Smooth muscle cell of the umbilical artery (primary cell): ENCODE measurements at places on chromosomes 11 and 22. TPM values are rescaled to one million over a fixed set of nuclear protein-coding genes. Genes with fewer than 3 reads are reported as not detected.

Gene SAA1
- not detected in 2 replicates for total RNA-seq

Gene C11orf97
- not detected in 2 replicates for total RNA-seq

Gene LRRC75B
- total RNA-seq: 5.6 and 7.1 TPM in 2 replicates

Gene OR8K1
- total RNA-seq: not detected in 2 replicates

Gene PTPRCAP
- 0.42 TPM in 1 of 2 replicates, not detected in the other for total RNA-seq

Gene MAJIN
- under 0.01 TPM in 1 of 2 replicates, not detected in the other for total RNA-seq

Gene NADSYN1
- 100 and 121 TPM in 2 replicates for total RNA-seq

Gene PYGM
- total RNA-seq: 0.60 and 1.2 TPM in 2 replicates

Gene CRACR2B
- total RNA-seq: 0.30 and 1.2 TPM in 2 replicates

Gene SMC1B
- total RNA-seq: not detected in 2 replicates

Gene USP2
- 0.88 TPM in 1 of 2 replicates, not detected in the other for total RNA-seq

Gene SCN4B
- under 0.01 and 0.09 TPM in 2 replicates for total RNA-seq

Gene LDLRAD3
- 3.3 and 3.6 TPM in 2 replicates for total RNA-seq

Gene CRY2
- 13.4 and 15.6 TPM in 2 replicates for total RNA-seq

Gene MUC5AC
- not detected in 2 replicates for total RNA-seq

Gene F2
- not detected in 2 replicates for total RNA-seq

Gene CRKL
- total RNA-seq: 43.4 and 48.3 TPM in 2 replicates

Gene KDM4E
- not detected in 2 replicates for total RNA-seq

Gene NXPE2
- total RNA-seq: 0.09 and 0.30 TPM in 2 replicates

Gene TRPM5
- not detected in 2 replicates for total RNA-seq

Gene CCDC15
- total RNA-seq: 0.30 and 1.9 TPM in 2 replicates

Gene HEPHL1
- under 0.01 and 0.09 TPM in 2 replicates for total RNA-seq

Gene DTX4
- total RNA-seq: 1.8 and 2.7 TPM in 2 replicates

Gene DNAJB13
- not detected in 2 replicates for total RNA-seq

Gene DEFB131B
- not detected in 2 replicates for total RNA-seq

Gene ART1
- total RNA-seq: not detected in 2 replicates

Gene SMTN
- 99.5 and 222 TPM in 2 replicates for total RNA-seq

Gene C11orf16
- not detected in 2 replicates for total RNA-seq

Gene SYT9
- total RNA-seq: under 0.01 and 0.05 TPM in 2 replicates

Gene MYEOV
- 2.9 TPM in 1 of 2 replicates, not detected in the other for total RNA-seq

Gene COMMD9
- 22.0 and 25.1 TPM in 2 replicates for total RNA-seq

Gene PKDREJ
- under 0.01 TPM in 1 of 2 replicates, not detected in the other for total RNA-seq

Gene IGSF22
- under 0.01 TPM in 1 of 2 replicates, not detected in the other for total RNA-seq

Gene CCDC81
- 6.5 and 7.7 TPM in 2 replicates for total RNA-seq

Gene TRIM6
- total RNA-seq: 4.8 and 8.7 TPM in 2 replicates

Gene DERL3
- total RNA-seq: 0.30 and 0.83 TPM in 2 replicates

Gene CRELD2
- 136 and 159 TPM in 2 replicates for total RNA-seq

Gene CTNND1
- total RNA-seq: 107 and 156 TPM in 2 replicates

Gene RAB39A
- total RNA-seq: not detected in 2 replicates

Gene OR51B5
- total RNA-seq: 0.09 and 0.30 TPM in 2 replicates

Gene ISX
- total RNA-seq: not detected in 2 replicates

Gene SERHL2
- total RNA-seq: 3.6 and 4.2 TPM in 2 replicates

Gene RIC8A
- total RNA-seq: 106 and 137 TPM in 2 replicates
